Fibroblast of lung (primary cell): ENCODE measurements at places on chromosomes 5 and 9. TPM values are rescaled to one million over a fixed set of nuclear protein-coding genes. Genes with fewer than 3 reads are reported as not detected.

- no peak for DNase-seq
Observed at GRCh38 chr5:95927927-95928723, 33.5 kb downstream of the ELL2 start.

- DNase-seq: no peak
Observed at GRCh38 chr9:88987661-88988060, 3.6 kb upstream of the S1PR3 start.

DNA sequence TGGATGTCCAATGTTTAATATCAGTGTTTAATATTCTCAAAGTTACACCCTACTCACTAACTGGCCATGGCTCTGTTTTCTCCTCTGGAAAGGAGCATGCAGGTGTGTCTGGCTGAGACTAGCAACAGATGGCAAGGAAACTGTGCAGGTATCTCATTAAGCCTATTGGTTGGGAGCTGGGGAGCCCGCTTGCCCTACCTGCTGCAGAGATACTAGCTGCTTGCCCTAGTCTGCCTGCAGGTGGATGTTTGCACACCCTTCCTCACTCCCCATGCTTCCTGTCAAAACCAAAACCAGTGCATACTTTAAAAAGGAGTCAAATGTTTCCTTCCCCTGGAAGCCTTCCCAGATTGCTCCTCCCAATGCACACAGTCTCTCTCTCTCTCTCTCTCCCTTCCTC is 228.3 kb upstream of the RASEF start:
- DNase-seq: no peak

- peak; percentile 24 for DNase-seq
Observed at GRCh38 chr9:18748251-18748701, 274.3 kb downstream of the ADAMTSL1 start.

DNA sequence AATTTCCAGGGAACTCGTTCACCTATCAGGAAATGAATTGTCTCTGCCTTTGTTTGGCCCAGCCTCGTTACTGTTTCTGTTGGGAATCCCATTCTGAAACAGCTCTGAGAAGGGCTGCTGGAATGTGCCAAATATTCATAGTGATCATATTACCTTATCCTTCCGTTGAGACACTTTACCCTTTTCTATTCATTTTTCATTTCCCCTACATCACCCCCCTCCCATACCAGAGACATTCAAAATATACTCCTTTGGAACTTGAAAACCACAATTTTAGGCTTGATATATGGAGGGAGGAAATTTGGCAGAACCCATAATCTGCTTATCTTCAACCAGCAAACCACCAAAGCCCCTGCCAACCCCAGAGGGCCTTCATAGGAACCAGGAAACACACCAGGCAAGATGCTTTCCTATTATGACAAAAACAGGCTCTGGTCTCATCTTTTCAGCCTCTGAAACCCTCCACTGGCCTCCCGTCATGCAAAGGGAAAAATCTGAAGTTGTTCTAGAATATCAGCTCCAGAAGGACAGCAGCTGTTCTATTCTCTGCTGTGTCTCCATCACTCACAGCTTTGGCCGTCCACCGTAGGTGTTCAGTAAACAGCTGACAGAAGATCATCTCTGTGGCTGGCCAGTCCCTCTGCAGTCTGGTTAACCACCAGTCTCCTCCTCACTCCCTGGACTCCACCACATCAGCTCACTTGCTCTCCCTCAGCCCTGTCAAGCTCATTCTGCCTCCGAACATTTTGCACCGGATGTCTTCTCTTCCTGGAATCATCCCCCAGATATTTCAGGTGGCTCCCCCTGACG is 217.2 kb upstream of the WWC1 start:
- DNase-seq: no peak

The OR1J4 gene
- total RNA-seq: not detected in 2 replicates

The PCDHB14 gene
- total RNA-seq: 0.77 and 1.7 TPM in 2 replicates

GRCh38 chr9:112443200-112443599 is 43.4 kb upstream of the KIAA1958 start:
- peak; percentile 16 for DNase-seq

DNA sequence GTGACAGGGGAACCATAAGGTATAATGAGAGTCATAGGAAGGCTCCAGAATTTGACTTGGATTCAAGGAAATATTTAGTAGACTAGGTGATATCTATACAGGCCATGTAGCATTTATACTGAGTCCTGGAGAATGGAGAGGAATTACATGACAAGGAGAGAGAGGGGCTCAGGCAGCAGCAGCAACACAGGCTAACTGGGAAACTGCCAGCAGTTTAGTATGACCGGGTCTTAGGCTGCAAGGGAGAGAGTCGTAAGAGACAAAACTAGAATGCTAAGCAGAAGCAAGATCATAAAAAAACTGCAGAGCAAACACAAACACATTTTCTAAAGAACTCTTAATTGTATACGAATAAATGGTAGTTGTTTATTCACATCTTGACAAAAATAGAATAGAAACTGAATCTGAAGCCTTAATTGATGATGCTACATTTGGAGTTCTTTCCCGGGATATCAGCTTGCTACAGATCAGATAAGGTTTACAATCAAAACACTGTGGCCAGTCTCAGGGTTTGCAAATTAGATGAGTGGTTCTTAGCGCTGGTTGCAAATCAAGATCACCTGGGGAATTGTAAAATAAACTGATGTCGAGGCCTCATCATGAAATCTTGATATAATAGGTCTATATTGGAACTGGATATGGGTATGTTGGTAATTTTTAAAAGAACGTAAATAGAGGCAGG is 480.0 kb upstream of the C9orf72 start:
- no peak for DNase-seq

- peak; percentile 59 for DNase-seq
Observed at GRCh38 chr5:147504011-147504410, 5.9 kb downstream of the DPYSL3 start.

DNA sequence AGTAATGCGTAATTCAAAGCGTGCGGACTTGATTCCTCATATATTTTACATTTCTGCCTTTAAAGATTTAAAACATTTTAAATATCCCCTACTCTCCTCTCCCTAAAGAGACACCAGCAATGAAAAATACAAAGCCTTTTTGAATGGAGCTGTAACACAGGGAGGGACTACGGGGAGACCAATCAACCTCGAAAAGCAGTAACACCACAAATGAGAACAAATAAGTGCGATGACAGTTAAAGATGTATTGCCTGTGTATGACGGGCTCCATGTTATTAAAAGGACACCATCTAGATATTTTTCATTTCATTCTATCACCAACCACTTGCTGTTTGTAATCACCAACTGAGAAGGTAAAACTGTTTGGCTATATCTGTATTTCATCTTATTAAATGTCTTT is 230.3 kb upstream of the TBCA start:
- DNase-seq: no peak

The ANKRD18B gene
- total RNA-seq: under 0.01 and 0.17 TPM in 2 replicates

DNA sequence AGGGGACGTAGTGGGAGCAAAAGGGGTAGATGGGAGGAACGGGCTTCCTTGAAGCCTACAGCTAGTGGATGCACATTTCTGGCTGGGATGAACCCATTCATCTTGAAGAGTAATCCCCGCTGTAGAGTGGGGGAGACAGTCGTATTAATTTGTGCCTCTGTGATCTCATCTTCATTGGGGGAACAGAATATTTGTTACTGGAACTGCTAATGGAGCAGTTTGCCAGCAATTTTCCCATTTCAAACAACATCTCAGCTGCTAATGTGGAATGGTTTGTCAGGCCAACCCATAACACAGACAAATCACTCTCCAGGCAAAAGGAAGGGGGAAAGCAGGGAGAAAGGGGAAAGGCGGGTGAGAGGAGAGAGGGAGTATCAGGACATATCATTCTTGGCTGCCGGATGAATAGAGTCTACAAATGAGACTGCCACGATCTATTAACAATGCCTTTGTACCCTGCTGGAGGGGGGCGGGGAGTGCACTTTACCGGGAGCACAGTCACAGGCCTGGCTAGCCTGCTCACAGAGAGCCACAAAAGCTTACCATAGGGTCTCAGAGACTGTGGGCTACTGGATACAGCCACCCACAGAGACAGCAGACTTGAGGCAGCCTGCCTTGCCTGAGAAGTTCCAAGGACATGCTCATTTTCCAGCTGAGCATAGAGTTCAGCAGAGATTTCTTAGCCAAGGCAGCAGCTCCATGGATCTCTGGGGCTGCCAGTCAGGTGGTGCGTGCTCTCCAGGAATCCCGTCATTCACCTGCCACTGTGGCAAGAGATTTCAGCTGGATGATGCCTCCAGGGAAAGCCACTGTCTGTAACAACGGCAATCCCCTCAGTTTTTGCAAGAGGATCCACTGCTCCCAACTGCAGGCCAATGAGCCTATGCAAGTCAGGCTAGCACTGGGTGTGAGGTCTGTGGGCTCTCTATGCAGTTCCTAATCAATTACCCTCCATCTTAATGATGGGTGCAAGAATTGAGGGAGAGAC is 217.7 kb upstream of the PANK3 start:
- no peak for DNase-seq

The EGFLAM gene
- 0.33 and 3.6 TPM in 2 replicates for total RNA-seq

DNA sequence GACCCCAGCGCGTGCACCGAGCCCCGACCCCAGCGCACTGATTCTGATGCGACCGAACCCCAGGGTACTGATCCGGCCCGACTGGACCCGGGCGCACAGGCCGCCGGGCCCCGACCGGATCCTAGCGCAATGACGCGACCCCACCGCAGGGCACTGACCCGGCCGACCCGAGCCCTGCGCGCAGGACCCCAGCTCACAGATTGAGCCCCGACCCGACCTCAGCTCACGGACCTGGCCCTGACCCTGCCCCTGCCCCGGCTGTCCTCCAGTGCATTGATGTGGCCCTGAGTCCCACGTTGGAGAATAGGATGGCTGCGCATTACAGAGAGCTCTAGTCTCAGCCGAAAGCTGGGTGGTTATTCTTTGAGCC is 438 bp downstream of the TRIP13 start:
- no peak for DNase-seq

The TSSK1B gene
- total RNA-seq: under 0.01 and 0.50 TPM in 2 replicates

The OTP gene
- total RNA-seq: not detected in 2 replicates

The C5orf46 gene
- total RNA-seq: not detected in 2 replicates

The AOPEP gene
- total RNA-seq: 66.8 and 94.1 TPM in 2 replicates

DNA sequence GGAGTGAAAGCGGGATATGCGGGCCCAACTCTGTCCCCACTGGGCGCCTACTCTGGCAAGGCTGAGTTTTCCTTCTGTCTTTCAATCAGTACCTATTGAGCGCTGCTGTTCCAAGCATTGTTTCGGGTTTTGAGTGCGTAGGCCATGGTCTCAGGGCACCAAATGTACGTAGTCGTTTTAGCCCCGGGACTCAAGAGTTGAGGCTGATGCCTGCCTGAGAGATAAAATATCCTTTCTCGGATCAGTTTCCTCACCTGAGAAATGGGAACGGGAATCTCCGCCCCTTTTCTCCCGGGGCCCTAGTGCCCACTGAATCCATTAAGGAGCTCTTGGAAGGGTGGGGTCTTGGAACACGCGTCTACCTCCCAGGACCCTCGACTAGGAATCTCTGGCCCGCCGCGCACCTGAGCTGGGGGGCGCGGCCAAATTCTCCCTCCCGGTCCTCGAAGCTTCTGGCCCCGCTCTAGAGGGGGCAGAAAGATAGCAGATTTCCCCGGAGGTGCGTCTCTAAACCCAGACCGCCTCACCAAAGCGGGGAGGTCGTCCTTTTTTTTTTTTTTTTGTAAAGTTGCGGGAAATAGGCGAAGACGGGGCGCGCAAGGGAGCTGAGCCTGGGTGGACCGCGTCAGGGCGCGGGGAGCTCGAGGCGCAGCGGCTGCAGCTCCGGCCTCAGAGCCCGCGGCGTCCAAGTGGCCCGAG is 494 bp upstream of the CXXC5 start:
- no peak for DNase-seq

The DIRAS2 gene
- 0.26 and 0.66 TPM in 2 replicates for total RNA-seq

The KIF12 gene
- not detected in 2 replicates for total RNA-seq

GRCh38 chr5:54156577-54156976 is 153.8 kb downstream of the ARL15 start:
- no peak for DNase-seq

The CCIN gene
- total RNA-seq: 1.0 and 1.3 TPM in 2 replicates

GRCh38 chr9:79242489-79242888 is 329.3 kb upstream of the TLE4 start:
- DNase-seq: no peak

The SLIT3 gene
- 4.6 and 8.0 TPM in 2 replicates for total RNA-seq

The C7 gene
- under 0.01 and 11.6 TPM in 2 replicates for total RNA-seq

The OR1Q1 gene
- total RNA-seq: not detected in 2 replicates

DNA sequence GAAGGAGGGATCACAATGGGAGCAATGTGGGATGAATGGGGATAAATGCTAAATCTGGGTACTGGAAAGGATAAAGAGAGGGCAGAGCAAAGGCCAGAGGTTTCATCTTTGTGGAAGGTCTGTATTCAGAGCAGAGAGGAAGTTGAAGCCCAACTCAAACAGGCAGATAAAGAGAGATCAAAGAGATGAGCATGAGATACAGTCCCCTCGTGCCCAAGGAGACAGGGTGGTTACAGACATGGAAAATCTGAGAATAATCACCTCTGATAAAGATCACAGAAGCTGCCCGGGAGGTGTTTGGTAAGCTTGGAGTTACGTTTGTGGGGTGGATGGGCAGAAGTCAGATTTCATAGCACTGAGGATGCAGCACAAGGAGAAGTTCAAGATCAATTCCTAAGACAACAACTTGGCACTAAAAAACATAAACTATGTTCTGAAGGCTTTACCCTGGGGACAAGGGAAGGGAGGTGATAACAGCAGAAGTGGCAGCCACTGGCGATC is 459 bp upstream of the ERAP2 start:
- no peak for DNase-seq
